ENCODE measurements at places on chromosomes 11 and 22. TPM values are rescaled to one million over a fixed set of nuclear protein-coding genes. Genes with fewer than 3 reads are reported as not detected.

The USP35 gene
- total RNA-seq, result 4.8 TPM

The FOLR2 gene
- not detected for total RNA-seq

GRCh38 chr22:34333285-34333684 is 413.0 kb upstream of the LARGE1 start:
- H3K27me3 ChIP-seq, result no peaks in the 10 kb centered on the region
- no peak overlapping the region for H3K4me3 ChIP-seq
- H3K36me3 ChIP-seq, result no peaks in the 10 kb centered on the region

DNA sequence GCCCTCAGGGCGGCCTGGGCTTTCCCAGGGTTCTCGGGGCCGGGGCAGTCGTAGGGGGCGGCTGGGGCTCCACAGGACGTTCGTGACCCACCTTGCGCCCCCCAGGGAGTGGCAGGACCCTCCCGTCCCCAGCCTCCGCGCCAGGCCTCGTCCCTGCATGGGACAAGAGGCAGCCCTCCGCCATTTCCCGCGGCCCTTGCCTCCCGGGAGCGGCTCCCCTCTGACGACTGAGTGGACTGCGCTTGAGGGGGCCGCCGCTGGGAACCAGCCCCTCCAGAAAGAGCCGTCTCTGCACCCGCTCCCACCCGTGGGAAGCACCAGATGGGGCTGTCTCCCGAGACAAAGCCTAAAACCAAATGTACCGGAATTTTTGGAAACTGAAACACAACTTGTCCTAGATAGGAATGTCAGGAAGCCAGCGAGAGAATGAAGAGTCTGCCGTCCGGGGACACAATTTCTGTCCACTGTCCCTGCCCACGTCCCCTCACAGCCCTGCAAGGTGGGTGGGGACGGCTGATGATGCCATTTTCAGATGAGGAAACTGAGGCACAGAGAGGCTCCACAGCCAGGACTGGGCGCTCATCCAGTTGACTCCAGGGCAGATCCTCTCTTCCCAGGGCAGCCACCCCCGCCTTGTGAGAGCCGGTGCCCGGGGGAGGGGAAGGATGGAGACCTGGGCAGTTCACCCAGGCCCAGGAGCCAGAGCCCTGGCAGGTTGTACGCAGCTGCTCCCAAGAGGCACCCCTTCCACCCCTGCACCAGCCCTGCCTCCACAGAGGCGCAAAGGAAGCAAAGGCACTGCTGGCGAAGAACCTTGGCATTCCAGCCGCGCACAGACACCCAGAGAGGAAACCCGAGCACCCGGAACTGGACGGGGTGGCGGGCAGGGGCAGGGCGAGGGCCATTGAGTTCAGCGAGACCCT is 18.1 kb upstream of the PICK1 start:
- H3K27me3 ChIP-seq, result no peaks in the 10 kb centered on the region
- H3K27ac ChIP-seq, result no peak overlapping the region
- H3K36me3 ChIP-seq, result no peaks in the 10 kb centered on the region
- DNase-seq, result no peak
- peaks cover 6% of the 10 kb centered on the region for H3K4me1 ChIP-seq

DNA sequence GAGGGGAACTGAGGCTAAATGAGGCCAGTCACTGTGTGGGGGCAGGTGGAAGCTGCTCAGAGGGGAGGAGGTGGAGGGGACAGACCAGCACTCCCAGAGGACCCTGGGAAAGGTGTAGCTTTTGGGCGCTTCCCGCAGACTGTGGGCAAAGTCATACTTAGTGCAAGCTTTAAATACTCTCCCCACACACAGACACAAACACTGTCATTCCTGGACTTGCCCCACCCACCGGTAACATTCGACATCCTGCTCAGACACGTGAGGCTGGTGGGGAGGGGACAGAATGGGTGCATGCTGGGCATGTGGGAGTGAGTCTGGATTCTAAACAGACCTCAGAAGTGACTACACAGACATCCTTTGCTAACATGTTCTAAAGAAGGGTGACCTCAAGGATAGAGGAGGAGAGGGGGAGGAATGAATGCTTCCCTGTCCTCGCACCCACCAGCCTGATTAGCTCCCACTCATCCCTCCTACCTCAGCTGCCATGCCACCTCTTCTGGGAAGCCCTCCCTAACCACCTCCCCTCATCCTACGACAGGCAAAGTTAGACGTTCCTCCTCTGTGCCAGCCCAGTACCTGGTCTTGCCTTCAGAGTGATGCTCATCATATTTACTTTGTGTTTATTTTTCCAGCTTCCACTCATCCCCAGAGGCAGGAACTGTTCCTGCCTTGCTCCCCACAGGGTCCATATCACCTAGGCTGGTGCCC is 22.2 kb downstream of the TSKU start:
- H3K4me1 ChIP-seq, result peaks cover 12% of the 10 kb centered on the region
- H3K4me3 ChIP-seq, result no peak overlapping the region
- H3K36me3 ChIP-seq, result no peaks in the 10 kb centered on the region
- peak; percentile 50 for DNase-seq

- no peaks in the 10 kb centered on the region for H3K4me1 ChIP-seq
- no peaks in the 10 kb centered on the region for H3K27me3 ChIP-seq
- H3K4me3 ChIP-seq, result no peak overlapping the region
- no peak for DNase-seq
- H3K27ac ChIP-seq, result no peak overlapping the region
- H3K36me3 ChIP-seq, result no peaks in the 10 kb centered on the region
Measured at GRCh38 chr11:45648931-45649330, 16.5 kb downstream of the CHST1 start.
